Smooth muscle cell of trachea (primary cell): ENCODE measurements at places on chromosomes 1 and 21. TPM values are rescaled to one million over a fixed set of nuclear protein-coding genes. Genes with fewer than 3 reads are reported as not detected.

INSRR gene
- total RNA-seq, result under 0.01 TPM in 1 of 2 replicates, not detected in the other

ZNF593OS gene
- total RNA-seq, result not detected in 2 replicates

HMCN1 gene
- total RNA-seq, result 7.4 and 10.9 TPM in 2 replicates

SPOCD1 gene
- 61.5 and 76.4 TPM in 2 replicates for total RNA-seq

PRKACB gene
- total RNA-seq, result 22.0 and 40.1 TPM in 2 replicates

ALDH9A1 gene
- total RNA-seq, result 246 and 297 TPM in 2 replicates

CHRNB2 gene
- total RNA-seq, result under 0.01 TPM in 1 of 2 replicates, not detected in the other

HSPA6 gene
- total RNA-seq, result 4.7 and 6.5 TPM in 2 replicates

CDC73 gene
- total RNA-seq, result 18.4 and 28.1 TPM in 2 replicates

FLVCR1 gene
- total RNA-seq, result 6.8 and 8.4 TPM in 2 replicates

LRRN2 gene
- not detected in 2 replicates for total RNA-seq

TRIM63 gene
- 0.15 TPM in 1 of 2 replicates, not detected in the other for total RNA-seq

LCE1E gene
- total RNA-seq, result not detected in 2 replicates

OR10J1 gene
- not detected in 2 replicates for total RNA-seq

RIMS3 gene
- total RNA-seq, result 0.29 and 0.33 TPM in 2 replicates

FGR gene
- 0.17 and 0.29 TPM in 2 replicates for total RNA-seq

SLFNL1 gene
- total RNA-seq, result 0.66 and 0.73 TPM in 2 replicates

KCNAB2 gene
- 3.3 and 5.5 TPM in 2 replicates for total RNA-seq

PTGFRN gene
- 47.0 and 82.7 TPM in 2 replicates for total RNA-seq

TNFRSF18 gene
- total RNA-seq, result 0.33 and 0.44 TPM in 2 replicates

IL19 gene
- total RNA-seq, result not detected in 2 replicates

LINGO4 gene
- total RNA-seq, result not detected in 2 replicates

OR2T2 gene
- total RNA-seq, result not detected in 2 replicates

IFNLR1 gene
- total RNA-seq, result not detected in 2 replicates

GNAT2 gene
- total RNA-seq, result 0.17 and 0.29 TPM in 2 replicates

GUCA2B gene
- not detected in 2 replicates for total RNA-seq

ADGRL2 gene
- 78.4 and 112 TPM in 2 replicates for total RNA-seq

ORC1 gene
- 0.66 and 6.5 TPM in 2 replicates for total RNA-seq
